Esophagus mucosa (tissue), 1 donor: ENCODE measurements at places on chromosomes 2 and 18. TPM values are rescaled to one million over a fixed set of nuclear protein-coding genes. Genes with fewer than 3 reads are reported as not detected.

DNA sequence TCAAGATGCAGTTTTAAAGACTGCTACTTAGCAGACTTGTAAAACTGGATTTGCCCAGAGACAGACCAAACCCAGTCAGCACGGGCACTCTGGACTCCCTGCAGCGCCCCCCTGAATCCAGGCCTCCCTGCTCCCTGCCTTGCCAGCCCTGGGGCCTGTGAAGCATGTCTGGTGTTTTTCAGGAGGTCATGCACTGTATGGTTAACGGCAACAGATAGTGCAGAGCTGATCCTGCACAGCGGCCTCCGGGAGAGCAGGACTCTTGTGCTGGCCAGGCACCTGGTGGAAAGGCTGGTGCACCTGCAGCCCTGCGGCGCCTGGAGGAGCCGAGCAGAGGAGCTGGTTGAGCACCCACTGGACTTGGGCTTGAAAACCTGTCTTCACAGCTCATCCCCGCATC is 30.4 kb downstream of the HDAC4 start:
- ATAC-seq: peak; percentile 32

DNA sequence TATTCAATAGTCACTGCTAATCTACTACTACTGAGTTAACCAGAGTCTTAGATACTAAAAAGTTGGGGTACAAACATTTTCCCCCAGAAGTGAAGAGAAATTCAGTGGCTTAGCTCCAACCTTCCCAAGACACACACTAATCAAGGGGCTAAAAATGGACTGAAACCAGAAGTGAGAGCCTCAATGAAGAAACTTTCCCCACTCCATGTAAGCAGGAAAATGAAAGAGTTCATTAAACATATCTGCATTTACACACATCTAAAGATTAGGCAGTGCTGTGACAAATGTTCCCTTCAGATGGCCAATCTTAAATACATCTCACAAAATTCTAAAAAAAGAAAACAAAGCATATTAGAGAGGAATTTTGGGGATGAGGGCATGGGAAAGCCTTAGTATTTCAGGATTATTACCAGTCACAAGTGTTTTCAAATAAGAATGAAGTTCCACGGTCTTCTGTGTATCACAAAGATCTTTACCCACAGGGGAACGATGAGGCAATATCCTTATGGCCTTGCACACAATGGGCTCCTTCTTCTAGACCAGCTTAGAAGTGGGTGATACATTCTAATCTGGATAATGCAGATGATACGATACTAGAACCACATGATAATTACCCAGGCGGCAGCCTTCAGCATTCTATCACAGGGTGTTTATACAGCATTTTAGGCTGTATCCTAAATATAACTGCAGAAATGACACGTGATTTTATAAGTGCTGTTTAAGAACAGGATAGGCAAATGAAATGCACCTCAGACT is 17.1 kb downstream of the ANKRD44 start:
- no peak for ATAC-seq

GRCh38 chr2:239202343-239202742 is 198.5 kb downstream of the HDAC4 start:
- peak; percentile 43 for ATAC-seq

GRCh38 chr2:60554074-60554645 is 706 bp upstream of the BCL11A start:
- ATAC-seq: peak; percentile 34

DNA sequence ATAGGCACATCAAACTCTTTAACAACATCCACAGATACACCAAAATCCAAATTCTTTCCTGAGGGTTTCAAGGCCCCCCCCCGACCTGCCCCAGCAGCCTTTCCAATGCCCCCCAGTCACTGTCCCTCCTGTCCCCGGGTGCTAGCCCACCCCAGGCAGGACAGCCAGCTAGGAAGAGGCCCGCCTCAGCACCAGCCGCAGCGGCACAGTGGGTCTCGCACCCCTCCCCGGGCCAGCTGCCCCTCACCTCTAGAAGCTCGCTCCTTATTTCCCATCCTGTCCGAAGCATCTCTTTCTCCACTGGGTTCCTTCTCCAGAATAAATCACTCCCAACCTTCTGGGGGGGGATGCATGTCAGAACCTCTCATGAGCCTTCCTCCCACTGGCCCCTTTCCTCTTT is 69.4 kb downstream of the FBXO15 start:
- no peak for ATAC-seq

GRCh38 chr2:31249009-31249690 is 15.2 kb downstream of the EHD3 start:
- peak; percentile 70 for ATAC-seq

DNA sequence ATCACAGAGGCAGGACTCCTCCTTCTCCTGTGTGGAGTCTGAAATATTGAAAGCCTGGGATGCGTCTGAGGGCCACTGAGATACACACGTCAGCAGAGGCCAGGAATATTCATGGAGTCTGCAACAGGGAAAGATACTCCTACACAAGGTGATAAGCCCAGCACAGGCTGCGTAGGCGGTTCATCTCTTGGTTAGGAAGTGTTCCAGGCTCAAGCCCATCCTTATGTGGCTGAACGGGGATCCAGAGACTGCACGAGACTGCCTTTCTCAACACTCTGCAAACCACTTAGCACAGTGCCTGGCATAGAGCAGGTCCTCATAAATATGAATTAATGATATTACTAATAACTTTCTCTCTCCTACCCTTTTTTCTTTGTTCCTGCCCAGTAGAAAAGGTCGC is 29.2 kb upstream of the AGPS start:
- ATAC-seq: no peak

GRCh38 chr2:154677401-154677800 is 21.1 kb upstream of the KCNJ3 start:
- no peak for ATAC-seq

DNA sequence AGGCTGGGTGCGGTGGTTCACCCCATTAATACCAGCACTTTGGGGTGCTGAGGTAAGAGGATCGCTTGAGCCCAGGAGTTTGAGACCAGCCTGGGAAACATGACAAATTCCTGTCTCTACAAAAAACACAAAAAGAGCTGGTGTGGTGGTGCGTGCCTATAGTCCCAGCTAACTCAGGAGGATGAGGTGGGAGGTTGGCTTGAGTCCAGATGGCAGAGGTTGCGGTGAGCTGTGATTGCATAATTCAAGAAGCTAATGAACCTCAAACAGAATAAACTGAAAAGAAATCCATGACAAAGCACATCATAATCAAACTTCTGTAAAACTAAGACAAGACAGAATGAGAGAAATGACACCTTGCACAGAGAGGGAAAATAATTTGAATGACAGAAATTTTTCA is 54.8 kb downstream of the SEMA4F start:
- ATAC-seq: no peak

GRCh38 chr2:229571243-229571642 is 143.1 kb downstream of the DNER start:
- ATAC-seq: no peak

GRCh38 chr2:37784071-37784758 is 112.8 kb upstream of the CDC42EP3 start:
- ATAC-seq: no peak

- ATAC-seq: peak; percentile 6
Measured at GRCh38 chr2:31066086-31066485, 72.2 kb downstream of the GALNT14 start.

DNA sequence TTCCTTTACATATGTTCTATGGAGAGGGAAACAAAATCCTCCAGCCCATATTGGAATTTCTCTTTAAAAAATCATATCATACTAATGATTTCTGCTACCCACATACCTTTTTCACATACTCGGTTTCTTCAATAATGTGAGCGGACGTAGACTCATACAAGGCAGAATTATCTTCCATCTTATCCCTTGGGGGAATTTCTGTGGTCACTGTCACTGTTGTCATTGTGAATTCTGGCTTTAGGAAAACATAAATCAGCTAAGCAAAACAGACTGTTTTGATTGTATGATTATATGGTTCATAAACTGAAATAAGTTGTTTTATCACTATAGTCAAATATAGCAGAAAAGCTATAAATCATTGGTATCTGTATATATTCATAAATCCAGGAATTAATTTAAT is 16.7 kb downstream of the CCDC68 start:
- ATAC-seq: no peak

DNA sequence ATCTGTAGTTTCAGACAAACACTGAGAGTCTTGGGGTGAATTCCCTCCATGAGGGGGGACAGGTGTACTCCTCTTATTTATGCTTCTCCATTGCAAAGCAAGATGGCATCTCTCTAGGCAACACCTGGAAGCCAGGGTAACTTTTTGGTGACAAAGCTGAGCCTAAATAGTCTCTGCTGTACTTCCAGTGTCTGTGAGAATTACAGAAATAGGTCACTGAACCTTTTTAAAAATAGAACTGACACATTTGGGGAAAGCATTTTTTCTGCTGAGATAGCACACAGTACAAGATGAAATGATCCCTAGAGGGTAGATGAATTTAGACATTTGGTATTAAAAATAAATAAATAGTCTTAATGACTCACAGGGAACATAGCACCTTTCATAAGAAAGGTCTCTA is 71.7 kb upstream of the SP3 start:
- no peak for ATAC-seq

DNA sequence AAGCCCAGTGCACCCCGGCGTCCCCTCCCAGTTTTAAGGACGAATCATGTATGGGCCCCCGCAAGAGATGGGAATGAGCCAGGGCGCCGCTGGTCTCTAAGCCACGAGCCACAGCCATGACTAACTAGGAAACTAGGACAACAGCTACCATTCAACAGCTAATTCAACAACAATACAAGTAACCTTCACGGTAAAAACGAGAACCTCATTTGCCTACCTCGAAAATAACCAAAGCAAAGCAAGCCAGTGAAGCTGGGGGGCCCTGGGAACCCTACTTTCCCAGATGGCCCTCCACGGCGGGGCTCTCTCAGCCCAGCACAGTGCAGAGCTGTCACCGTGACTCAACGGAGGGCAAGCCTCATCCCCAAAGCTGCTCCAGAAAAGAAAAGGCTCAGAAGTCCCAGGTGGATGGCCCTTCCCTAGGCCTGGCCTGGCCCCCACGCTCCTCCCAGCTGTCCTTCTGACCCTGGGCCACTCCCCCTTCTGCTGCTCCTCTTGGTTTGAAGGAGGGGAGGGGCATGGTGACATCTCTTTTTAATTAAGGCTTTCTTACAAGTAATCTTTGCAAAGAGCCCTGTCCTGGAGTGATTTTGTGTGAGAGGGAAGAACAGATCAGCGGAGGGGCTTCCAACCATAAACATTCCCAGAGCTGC is 126.3 kb downstream of the HDAC4 start:
- peak; percentile 63 for ATAC-seq

SLC4A5 gene
- total RNA-seq: 0.56 TPM

LDLRAD4 gene
- 3.0 TPM for total RNA-seq

RTP5 gene
- total RNA-seq: not detected

ZNF804A gene
- total RNA-seq: not detected

C18orf32 gene
- total RNA-seq: 25.5 TPM

FAM124B gene
- total RNA-seq: 0.36 TPM

G6PC2 gene
- total RNA-seq: not detected

WIPF1 gene
- total RNA-seq: 3.1 TPM
